ENCODE measurements at places on chromosomes 7 and 10. TPM values are rescaled to one million over a fixed set of nuclear protein-coding genes. Genes with fewer than 3 reads are reported as not detected.

DNA sequence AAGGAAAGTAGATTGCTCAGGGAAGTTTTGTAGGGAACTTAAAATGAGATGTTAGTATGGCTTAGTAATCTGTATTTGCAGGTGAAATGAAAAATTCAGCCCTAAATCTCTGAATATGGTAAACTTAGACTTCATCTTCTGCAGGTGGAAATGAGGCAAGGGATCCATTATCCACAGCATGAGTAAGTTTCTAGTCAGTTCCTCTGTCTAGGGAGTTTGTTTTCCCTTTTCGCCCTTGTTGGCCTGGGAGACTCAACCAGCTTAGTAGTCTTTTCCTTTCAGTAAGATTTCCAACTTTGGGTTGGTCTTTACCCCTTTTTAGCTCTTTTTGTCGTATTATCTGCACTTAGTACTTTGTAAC lies 65.6 kb downstream of the ZEB1 start:
- no peak for DNase-seq

Gene CRHR2
- polyA plus RNA-seq: not detected

Gene STK31
- 0.90 TPM for polyA plus RNA-seq

GRCh38 chr10:6321880-6322279 lies 119.1 kb downstream of the PFKFB3 start:
- no peak for DNase-seq

Data from right renal cortex interstitium (tissue), 3 donors.